T-cell (primary cell): ENCODE measurements at places on chromosomes 1 and 21.

DNA sequence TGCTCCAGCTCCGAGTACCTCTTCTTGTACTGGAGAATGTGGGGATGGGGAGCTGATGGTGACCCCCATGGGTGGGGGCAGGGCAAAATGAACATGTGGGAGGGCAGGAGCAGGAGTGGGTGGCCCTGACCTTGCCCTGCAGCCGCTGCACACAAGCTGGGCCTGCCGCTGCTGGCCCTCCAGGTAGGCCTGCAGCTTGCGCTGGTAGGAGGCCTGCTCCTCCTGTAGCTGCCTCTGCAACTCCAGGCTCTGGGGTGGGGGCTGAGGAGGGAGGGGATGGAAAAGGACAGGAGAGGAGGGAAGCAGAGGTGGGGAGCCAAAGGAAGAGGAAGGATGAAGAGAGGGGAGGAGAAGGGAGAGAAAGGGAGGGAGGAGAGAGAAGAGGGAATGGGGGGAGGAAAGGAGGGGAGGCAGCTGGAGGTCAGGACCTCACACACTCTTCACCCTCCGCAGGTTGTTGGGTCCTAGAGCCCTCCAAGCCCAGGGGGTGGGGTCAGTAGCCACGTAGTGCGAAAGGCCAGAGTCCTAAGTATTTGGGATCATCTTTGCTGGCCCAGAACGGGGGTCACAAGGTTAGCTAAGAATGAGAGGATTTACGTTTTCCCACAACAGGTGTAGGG, 22.9 kb downstream of the RNU1-1 start:
- DNase-seq = no peak

DNA sequence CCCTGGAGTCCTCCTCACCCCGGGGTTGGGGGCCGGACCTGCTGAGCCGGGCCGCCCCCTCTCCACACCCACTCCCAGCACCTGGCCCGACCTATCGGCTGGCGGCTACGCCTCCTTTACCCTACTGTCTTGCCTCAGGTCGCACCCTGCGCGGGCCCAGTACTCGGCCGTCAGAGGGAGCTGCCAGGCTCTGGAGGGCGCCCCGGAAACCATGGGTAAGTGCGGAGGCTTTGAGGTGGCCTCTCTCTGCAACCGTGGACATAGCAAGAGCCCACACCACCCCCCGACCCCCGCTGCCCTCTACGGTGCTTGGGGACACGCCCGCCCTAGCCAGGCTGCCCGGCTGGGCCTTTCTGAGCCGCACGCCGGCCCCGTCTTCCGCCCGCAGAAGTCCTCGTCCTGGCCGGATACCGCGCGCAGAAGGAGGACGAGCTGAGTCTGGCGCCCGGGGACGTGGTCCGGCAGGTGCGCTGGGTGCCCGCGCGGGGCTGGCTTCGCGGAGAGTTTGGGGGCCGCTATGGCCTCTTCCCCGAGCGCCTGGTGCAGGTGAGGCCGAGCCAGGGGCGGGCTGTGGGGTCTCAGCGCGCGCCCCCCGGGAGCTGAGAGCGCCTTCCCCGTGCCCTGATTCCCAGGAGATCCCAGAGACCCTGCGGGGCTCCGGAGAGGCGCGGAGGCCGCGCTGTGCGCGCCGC, at the start of gene SH3D21:
TSS of gene SH3D21 (plus strand) at position 159 of the 692 bp plus-strand sequence. CDS start at position 212, 53 bp downstream.
- DNase-seq = peak; percentile 30

- DNase-seq = no peak
Observed at GRCh38 chr1:33683913-33684312, 180.0 kb upstream of the HMGB4 start.

DNA sequence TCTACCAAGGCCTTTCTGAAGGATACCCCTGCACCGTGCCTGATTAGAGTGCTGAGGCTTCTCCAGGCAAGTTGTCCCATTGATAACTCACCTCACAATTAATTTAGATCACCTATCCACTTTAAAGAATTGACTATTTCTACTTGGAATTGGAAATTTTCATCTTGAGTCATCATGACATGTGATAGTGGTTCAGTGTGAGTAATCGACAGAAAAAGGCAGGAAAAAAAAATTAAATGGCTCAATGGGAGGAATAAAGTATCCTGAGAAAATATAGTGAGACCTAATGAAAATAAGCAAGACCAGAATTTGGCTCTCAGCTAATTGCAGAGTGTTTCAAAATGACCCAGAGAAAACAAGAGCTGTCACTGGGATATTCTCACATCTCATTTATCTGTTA, 222.4 kb upstream of the C8B start:
- DNase-seq = no peak

DNA sequence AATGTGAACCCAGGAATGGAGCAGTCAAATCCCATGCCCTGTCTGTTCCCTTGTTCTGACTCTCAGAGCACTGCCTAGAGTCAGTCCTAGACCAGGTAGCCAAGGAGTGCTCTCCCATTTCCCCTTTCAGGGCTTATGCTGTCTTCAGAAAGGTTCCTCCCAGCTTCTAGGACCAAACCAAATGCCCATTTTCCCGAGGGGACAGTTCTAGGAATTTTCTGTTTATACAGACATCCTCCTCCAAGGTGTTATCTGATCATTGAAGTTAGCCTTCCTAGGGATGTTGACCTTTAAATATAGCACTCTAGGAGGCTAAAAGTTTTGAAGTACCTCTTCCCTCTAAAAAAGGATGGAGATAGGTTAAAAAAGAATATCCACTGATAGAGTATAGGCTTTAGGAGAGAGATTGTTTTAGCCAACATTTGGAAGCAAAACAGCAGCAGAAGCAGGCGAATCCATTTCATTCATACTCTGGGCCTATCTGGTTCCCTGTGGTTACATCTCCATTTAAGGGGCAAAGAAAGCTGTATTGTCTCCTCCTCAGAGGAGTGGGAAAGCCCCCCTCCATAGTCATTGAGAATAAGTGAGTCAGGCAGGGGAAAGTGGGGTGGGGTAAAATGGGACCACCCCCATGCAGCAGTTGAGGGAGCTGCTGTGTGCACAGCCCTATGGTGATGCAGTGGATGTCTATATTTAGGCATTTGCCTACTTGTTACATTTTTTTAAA, 126.5 kb downstream of the SPATA46 start:
- no peak for DNase-seq

GRCh38 chr1:23163395-23163794, 5.3 kb downstream of the LUZP1 start:
- no peak for DNase-seq

GRCh38 chr1:43238991-43239469, 30.8 kb upstream of the TMEM125 start:
- DNase-seq = no peak

- DNase-seq = no peak
Observed at GRCh38 chr1:60229821-60230220, 156.3 kb upstream of the C1orf87 start.

GRCh38 chr21:36765229-36765628, 66.3 kb downstream of the SIM2 start:
- DNase-seq = no peak

GRCh38 chr1:228515200-228515834, 28.1 kb downstream of the RNF187 start:
- DNase-seq = peak; percentile 17

GRCh38 chr21:46080171-46081021, 17.5 kb upstream of the COL6A2 start:
- no peak for DNase-seq

- DNase-seq = no peak
Observed at GRCh38 chr1:15876357-15877055, 29.0 kb downstream of the SPEN start.

DNA sequence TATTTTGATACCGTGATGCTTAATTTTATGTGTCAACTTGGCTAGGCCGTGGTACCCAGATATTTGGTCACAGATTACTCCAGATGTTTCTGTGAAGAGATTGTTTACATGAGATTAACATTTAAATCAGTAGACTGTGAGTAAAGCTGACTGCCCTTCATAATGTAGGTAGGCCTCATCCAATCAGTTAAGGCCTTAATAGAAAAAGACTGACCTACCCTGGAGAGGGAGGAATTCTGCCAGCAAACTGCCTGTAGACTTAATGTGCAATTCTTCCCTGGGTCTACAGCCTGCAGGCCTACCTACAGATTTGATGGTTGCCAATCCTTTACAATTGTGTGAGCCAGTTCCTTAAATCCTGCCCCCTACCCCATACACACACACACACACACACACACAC, 4.3 kb downstream of the SETSIP start:
- no peak for DNase-seq

DNA sequence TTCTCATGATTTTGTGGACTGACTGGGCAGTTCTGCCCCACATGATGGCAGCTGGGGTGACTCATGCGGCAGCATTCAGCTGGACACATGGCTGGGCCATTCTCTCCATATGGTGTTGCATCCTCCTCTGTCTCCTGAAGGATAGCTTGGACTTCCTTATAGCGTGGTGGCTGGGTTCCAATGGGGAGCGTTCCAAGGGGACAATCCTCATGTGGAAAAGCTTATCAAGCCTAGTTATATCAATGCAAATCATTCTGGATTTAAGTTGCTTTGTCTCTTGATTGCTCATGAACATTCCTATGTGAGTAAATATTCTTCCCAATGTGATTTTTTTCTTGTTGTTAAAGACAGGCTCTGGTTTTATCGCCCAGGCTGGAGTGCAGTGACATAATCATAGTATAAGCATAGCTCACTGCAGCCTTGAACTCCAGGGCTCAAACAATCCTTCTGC, 13.2 kb upstream of the SLC2A1 start:
- DNase-seq = no peak

GRCh38 chr1:207017615-207018559, 14.7 kb downstream of the C1orf116 start:
- DNase-seq = no peak

GRCh38 chr21:25916226-25916625, 181.5 kb downstream of the GABPA start:
- no peak for DNase-seq
